ENCODE measurements at places on chromosomes 13 and 19.

DNA sequence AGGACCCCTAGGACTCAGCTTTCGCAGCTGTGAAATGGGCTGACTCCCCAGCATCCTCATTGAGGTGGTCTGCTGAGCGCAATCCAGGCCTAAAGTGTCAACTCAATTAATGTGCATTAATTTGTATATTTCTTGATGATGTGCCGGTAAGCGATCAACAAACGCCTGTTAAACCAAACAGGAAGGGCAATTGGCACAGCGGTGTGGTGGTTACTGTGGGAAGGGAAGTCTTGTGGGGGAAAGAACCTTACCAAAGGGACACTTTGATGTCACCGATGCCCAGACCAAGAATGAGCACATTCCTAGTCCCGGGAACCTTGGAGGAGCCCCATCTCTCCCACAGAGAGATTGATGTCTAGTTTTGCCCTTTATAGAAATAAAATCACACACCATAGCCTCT is 1.6 kb downstream of the JAK3 start:
- DNase-seq, result no peak

DNA sequence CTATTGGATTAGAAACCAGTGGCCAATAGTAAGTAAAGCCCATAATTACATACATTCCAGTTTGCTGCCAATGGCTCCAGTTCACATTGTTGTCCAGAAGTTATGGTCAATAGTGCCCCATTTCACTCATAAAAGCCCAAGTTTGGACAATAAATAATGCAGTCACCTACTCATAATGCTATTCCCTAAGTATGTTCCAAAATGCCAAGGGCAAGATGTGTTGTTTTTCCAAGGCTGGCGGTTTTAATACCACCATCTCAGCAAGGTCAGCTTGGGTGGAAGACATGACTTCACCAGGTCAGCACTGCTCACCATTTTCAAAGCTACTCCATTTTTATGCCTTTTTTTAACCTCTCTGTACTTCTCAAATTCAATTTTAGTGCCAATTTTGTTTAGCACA is 32.7 kb downstream of the KCTD12 start:
- DNase-seq, result no peak

DNA sequence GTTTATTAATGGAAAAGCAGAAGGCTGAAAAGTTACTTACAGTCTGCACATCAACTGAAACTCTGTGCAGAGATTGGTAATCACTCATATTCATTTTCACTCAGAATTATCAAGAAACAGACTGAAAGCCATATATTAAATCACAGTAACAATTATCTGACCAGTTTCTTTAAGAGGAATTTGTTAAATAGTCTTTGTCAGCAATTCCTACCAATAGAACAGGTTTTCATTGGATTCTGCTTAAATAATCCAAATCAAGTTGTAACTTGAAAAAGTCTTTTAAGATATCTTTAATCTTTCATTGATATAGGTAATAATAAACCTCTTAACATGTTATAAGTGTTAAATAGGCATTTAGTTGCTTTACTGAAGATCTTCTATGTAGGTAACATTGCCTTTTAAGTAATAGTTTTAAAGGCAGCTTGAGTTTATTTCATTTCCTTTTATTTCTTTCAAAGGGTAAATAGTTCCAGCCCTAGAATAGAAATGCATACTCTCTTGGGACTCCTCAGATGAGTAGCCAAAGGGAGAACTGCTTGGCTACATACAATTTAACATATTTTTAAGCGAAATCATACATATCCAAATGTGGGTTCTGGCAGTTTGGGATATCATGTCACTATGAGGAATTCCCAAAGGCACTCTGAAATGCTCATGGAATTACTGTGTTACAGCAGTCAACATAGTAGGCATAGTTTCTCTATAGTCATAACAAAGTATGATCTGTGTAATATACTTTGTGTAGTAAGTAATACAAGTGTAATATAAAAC is 326.0 kb upstream of the SPRY2 start:
- DNase-seq, result no peak

DNA sequence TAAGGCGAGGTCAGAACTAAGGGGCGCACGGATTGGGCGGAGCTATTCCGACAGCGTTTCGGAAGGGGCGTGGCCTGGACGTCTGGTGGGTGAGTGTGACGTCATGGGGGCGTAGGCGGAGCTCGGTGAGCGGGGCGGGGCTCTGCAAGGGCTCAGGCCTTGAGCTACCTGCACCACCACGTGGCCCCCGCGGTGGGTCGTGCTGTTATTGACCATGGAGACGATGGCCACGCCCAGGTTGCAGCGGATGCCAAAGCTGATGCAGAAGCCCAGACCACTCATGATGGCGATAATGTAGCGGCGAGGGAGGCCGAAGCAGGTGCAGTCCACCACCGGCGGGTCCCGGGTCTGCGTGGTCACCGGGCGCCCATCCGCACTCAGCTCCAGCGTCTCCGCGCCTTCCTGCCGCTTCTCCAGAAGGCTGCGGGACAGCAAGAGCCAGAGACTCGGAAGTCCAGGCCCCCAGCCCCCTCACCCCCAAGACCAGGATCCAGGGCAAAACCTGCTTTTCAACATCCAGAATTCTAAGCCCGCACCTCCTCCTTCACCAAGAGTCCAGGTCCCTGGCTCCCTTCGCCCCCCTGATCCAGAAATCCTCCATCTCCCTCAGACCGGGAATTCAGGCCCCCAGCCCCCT is 4.8 kb downstream of the SLC17A7 start:
- DNase-seq, result no peak

DNA sequence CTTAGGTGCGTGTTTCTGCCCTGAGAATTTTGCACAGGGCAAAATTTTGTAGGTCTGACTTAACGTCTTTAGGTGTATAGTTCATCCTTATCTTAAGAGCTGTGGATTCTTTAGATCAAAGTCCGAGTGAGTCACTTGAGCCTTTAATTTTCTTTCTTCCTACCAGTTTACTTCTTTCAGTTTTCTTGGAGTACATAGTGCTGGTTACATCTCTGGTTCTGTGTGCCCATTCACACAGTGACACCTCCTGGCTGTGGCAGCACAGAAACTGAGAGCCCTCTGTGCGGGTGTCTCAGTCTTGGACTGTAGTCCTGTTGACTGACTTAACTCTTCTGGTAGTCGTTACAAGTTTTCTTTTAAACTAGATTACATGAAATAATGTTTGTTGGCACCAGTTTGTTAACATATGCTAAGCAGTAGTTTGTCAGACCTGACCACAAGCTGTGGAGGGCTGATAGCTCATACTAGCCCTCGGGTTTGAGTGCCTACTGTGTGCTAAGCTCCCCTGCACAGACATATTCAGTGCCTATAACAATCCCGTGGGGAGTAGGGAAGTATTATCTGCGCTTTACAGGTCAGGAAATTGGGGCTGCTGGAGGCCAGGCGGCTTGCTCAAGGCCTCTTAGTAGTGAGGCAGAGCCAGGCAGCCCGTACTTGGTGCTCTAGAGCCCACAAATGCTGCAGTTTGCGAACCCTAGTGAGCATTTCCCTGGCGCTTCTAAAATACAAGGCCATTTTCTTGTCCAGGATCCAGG is 1.6 kb downstream of the GATAD2A start:
- DNase-seq, result no peak

GRCh38 chr19:55031178-55031577 is 6.9 kb downstream of the GP6 start:
- DNase-seq, result no peak

GRCh38 chr13:44174769-44175425 is 198.7 kb upstream of the SERP2 start:
- no peak for DNase-seq

- no peak for DNase-seq
Observed at GRCh38 chr13:50322006-50322405, 306.8 kb downstream of the KCNRG start.

GRCh38 chr19:351976-352625 is 7.5 kb upstream of the MIER2 start:
- no peak for DNase-seq

GRCh38 chr19:17719730-17720400 is 585 bp downstream of the MAP1S start:
- no peak for DNase-seq

DNA sequence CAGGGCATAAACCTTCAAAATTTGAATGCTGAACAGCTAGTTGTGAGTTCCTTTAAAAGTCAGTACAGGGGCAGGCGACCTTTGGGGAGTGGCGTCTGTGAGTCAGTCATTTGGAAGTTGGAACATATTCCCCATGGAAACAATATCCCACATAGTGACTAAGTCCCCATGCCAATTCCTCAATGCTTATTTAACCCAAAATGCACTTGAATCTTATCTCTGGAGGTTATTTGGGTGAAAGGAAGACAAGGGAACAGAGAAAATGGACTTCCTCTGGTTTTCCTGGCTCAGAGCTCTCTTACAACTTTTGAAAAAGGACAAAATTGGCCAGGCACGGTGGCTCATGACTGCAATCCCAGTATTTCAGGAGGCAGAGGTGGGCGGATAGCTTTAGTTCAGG is 479.2 kb upstream of the NBEA start:
- no peak for DNase-seq

DNA sequence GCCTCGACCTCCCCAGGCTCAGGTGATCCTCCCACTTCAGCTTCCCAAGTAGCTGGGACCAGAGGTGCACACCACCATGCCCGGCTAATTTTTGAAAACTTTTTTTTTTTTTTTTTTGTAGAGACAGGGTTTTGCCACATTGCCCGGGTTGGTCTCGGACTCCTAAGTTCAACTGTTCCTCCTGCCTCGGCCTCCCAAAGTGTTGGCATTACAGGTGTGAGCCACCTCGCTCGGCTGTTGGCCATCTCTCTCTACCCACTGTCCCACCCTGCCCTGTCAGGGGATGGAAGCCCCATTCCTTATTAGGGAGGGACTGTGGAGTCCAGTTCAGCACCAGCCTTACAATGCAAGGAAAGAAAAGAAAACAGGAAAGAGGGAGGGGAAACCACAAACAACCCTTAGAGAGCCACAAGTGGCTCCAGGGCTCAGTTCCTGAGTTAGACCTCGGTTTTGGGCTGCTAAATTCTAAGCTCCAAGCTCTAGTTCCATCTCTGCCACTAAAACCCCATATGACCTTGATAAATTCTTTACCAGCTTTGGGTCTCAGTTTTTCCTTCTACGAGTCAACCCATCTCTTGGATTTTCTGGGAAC is 31.7 kb downstream of the ACTL9 start:
- DNase-seq, result no peak

- DNase-seq, result no peak
Observed at GRCh38 chr19:51571599-51571998, 516 bp downstream of the ZNF175 start.

DNA sequence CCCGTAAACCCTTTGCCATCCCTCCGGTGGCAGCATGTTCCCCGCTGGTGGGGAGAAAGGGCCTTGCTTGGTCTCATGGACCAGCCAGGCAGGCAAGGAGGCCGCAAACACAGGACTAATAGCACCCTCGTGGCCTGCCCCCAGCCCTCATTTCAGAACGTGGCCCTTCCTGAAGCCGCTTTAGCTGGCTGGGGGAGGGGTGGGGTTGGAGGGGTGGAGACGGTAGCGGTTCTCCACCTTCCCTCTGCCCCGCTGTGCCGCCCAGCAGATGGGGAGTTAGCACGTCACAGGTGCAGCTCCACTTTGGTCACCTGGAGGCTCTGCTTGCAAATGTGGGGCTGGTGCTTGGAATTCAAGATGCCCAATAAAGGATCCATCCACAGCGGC is 59.3 kb upstream of the URI1 start:
- no peak for DNase-seq

GRCh38 chr19:6279620-6279930 is 200 bp downstream of the MLLT1 start:
- DNase-seq, result no peak

DNA sequence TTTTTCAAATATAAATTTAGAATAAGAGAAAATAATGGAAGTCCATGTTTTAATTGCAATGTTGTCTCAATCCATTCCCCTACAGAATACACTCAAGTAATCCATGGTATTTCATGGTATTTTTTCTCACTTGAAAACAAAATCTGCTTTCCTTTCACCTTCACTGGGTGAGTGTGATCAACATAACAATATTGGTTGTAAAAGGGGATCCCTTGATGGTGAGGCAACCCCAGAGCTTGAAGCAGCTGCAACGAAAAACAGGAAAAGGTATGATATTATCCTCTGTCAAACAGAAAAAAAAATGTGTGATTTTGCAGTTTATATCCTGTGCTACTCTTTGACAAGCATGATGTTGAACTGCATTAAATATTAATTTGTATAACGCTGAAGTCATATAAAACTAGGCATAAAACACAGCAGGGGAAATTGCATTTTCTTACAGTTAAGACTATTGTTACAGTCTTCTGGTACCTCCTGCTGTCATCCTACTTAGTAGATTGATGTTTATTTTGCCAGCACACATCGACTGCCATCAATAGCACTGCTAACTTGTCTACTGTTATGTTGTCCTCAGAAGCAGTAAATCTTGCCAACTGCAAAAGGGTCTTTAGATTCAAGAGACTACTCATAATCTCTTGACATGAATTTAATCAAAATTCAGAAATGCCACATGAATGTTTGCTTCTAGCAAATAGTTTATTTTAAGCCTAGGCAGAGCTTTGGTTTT is 373.1 kb upstream of the MIR17HG start:
- DNase-seq, result no peak

DNA sequence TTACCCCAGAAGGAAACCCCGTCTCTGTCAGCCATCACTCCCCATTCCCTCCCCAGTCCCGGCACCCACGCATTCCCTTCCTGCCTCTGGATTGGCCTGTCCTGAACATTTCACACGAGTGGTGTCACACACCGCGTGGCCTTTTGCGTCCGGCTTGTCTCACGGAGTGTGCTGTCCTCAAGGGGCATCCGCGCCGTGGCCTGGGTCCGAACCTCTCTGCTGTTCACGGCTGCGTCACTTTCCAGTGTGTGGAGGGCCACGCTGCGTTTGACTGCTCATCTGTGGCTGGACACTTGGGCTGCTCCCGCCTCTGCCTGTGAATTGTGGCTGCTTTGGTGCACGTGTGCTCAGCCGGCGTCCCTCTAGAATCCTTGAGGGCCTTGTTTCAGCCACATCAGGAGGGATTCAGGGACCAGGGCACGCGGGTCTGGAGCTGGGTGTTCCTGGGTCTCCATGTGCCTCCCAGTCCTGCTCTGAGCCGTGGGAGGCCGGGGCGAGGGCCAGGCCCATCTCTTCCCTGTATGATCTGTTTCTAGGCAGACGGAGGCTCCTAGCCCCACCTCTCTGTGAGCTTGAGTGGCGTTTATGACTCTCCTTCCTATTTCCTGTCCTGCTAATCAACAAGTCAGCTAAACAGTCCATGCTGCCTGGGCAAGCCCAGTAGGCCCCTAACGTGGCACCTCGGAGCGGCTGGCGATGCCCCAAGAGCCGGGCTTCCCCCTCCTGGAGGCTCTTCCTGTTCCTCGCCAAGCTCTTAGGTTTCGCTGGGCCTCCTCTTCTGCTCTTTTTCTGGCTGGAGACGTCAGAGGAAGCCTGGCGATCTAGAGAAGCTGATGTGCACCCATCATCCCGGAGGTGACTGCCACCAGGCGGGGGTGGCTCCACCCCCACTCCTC is 8.1 kb downstream of the STK11 start:
- no peak for DNase-seq

GRCh38 chr13:26811581-26811980 is 51.0 kb upstream of the GPR12 start:
- DNase-seq, result no peak

DNA sequence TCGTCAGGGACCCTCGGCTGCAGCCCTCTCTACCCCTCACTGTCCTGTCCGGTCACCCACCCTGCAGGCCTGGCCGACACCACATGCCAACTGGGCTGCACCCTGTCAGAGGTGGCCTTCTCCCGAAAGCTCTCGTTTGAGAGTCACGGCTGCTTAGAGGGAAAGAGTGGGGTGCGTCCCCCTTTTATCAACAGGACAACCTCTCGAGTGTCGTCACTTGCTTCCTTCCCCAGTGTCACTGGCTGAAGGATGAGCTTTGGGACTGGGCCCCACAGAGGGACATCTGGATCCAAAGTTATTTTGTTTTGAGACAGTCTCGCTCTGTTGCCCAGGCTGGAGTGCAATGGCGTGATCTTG is 28.5 kb downstream of the MAP2K2 start:
- no peak for DNase-seq
